ENCODE measurements at places on chromosomes 6 and 20.

- DNase-seq = no peak
Observed at GRCh38 chr20:24958506-24959385, 9.7 kb downstream of the CST7 start.

- DNase-seq = no peak
Observed at GRCh38 chr6:89483111-89483720, 50.3 kb downstream of the ANKRD6 start.

- no peak for DNase-seq
Observed at GRCh38 chr6:166268431-166268830, 39.8 kb downstream of the PRR18 start.

- DNase-seq = no peak
Observed at GRCh38 chr6:14153228-14153627, 35.7 kb downstream of the CD83 start.

GRCh38 chr20:3732327-3733118, at the start of gene HSPA12B:
HSPA12B (plus strand) TSS chr20:3732685; CDS start chr20:3738675, 5,990 bp downstream.
- no peak for DNase-seq

DNA sequence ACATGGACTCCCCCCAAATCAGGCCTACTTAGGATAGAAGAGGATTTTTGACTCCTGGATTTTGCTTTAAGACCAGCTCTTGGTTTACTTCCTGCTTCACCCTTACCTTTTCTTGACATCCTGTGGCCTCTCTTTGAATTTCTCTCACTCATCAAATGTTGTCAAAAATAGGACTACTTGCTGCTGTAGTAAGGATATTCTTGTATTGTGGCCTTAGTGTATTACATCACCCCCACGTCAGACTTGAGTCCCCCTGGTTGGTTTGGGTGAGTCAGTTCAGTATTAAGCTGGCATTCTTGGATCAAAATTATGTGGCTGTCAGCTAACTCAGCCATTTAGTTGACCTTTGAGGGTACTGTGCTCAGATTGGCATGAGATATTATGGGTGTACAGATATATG, 1.1 kb downstream of the TPX2 start:
- DNase-seq = no peak

- DNase-seq = no peak
Observed at GRCh38 chr20:50172347-50173013, 18.1 kb upstream of the CEBPB start.

- peak; percentile 50 for DNase-seq
Observed at GRCh38 chr20:19828232-19828631, 70.2 kb downstream of the RIN2 start.

DNA sequence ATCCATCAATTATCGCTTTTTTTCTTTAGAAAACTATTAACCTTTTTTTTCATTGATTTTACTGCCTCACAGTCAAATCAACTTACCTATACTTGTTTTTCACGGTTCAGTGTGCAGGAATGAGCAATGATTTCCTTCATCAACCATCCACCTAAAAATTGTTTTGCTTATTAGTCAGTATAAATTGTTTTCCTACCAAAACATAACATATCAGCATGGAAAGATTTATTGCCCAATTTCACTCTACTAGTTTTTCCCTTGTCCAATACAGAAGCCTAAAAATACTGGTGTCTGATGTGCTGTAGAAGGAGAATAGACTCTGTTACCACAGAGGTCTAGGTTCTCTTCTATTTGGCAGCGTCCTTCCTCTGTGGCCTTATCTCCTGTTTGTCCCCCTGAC, 558.2 kb upstream of the CITED2 start:
- no peak for DNase-seq

DNA sequence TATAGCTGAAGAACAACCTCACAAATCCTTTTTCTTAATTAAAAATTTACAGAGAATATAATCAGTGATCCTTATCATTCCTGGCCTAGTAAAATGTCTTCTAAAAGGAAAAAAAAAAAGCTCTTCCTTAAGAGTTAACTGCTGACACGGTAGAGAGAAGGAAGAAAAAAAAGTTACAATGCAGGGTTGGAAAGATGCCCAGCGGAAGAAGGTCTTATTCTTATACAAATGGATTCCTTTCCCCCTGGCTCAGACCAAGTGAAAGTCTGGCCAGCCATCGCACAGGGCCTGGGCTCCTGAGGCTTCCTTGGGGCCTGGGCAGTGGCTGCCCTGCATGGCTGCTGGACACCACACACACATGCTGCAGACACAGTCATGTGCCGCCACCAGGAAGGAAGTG, 688.6 kb downstream of the TENT5A start:
- no peak for DNase-seq

DNA sequence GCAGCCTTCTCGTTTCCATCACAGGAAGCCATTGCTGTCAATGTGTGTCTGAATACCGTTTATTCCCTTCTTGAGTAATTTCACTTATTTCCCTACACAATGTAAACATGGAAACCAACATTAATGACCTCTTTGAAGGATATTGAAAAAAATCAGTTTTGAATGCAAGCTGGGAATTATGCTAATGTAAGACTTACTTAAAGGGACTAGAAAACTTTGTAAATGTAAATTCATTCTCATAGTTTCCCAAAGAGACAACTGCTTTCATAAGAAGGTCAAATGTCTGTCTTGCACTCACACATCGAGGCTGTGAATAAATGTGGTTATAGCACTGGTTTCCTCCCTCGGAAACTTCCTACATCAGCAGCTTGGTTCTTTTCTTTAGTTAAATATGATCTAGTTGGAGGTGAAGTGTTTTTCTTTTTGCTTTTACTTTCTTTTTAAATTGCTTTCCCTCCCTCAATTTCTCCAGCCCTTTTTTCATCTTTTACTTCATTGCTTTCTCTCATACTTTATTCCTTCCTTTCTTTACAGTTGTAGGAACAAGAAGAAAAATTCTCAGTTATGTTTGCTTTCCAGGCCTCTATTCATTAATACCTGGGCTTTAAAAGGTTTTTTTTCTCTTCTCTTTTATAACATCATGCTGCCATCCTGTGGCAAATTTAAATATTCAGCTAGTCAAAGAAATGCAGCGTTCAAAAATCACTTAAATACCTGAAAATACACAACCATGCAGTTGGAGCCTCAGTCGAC, 108.3 kb downstream of the TNFAIP3 start:
- DNase-seq = no peak

- peak; percentile 17 for DNase-seq
Observed at GRCh38 chr6:137903933-137904821, 37.1 kb downstream of the TNFAIP3 start.

DNA sequence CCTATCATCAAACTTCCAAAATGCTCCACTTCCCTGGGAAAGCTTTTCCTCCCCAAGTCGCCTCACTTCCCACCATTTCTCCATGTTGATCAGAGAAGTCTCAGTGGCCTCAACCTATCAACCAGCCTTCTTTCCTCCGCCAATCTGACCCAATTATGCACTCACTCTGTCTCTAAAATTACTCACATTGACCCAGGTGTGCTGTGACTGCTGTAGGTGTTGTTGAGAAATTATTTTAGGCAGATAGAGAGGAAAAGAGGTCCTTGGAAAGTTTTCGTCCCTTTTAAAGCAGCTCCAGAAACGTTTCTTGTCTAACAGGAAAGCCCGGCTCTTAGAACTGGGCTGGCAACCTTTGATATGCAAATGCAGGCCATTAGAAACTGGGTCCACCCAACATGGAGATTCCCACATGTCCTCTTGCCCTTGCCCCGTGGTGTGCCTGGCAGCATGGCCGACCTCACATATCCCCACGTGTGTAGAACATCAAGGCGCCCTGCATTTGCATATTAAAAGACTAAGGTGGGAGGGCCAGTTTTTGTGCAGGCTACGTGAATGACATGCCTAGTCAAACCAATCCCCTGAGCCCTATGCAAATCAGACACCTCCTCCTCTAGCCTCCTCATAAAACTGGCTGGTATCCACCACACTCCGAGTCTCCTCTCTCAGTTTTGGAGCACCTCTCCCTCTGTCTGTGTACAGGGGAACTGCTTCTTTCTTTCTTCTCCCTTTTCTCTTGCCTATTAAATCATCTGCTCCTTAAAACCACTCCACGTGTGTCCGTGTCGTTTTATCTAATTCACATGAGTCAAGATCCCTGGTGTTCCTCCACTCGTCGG, 12.9 kb downstream of the IPCEF1 start:
- DNase-seq = no peak

DNA sequence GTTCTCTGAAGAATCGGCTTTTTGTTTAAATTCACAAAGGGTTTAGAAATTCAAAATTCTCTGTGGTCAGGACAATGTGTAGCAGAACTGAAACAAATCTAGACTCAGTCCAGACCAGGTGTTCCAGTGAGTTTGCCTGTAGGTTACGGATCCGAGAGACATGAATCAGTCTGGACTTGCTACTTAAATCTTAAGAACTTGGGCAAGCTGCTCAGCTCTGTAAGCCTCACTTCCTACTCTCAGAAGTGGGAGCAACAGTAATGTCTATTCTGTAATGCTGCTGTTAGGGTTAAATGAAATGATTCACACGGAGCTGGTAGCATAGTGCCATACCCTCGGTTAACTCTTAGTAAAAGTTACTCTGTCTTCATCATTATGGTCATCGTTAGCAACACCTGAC, 37.7 kb downstream of the HECA start:
- no peak for DNase-seq

DNA sequence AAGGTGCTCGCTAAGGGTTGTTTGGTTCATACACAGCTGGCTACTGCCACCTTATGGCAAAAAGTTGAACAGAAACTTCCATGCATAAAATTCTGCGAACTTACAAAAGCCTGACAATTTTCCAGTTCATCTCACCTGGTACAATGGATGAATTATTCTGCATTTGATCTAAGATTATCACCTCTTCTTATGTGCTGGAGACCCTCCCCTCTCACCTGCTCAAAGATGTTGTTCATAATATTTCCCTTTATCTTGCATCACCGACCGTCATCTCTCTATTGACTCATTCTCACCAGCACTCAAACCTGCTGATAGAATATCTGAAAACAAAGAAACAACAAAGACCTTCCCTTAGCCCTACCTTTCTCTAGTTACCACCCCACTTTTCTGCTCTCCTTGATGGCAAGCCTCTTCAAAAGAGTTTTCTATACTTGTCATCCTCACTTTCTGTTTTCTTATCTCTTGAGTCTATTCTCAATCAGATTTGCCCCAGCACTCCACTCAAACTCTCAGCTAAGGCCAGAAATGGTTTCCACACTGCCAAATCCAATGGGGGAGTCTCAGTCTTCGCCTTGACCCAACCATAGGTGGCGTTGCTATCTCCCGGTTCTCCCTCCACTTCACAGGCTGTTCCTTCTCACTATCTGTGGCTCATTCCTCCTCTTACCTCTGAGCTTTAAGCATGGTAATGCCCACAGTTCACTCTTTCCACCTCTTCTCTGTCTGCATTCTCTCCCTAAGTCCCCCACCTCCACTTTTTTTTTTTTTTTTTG, 25.8 kb downstream of the SNRNP48 start:
- peak; percentile 17 for DNase-seq

DNA sequence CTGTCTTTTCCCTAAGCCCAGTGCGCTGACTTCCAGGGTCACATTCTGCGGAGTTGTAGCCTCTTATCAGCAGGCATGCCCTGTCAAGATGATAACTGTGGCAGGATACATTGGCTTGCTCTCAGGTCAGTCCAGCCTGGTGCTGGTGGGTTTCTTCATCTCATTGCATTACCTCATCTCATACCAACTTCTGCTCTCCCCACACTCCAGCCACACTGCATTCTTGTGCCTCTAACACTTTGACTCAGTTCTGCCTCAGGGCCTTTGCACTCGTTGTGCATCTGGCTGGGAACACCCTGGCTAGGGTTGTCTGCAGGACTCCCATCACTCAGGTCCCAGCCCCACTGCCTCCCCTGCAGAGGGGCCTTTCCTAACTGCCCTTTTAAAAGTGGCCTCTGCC, 110.3 kb upstream of the BACH2 start:
- DNase-seq = no peak

- no peak for DNase-seq
Observed at GRCh38 chr6:40461643-40462042, 125.5 kb downstream of the LRFN2 start.
